Esophagus squamous epithelium (tissue), 5 donors: ENCODE measurements at places on chromosomes 4 and X.
A peak's percentile ranks its signal among the peaks of the same experiment; 100 is the strongest.

DNA sequence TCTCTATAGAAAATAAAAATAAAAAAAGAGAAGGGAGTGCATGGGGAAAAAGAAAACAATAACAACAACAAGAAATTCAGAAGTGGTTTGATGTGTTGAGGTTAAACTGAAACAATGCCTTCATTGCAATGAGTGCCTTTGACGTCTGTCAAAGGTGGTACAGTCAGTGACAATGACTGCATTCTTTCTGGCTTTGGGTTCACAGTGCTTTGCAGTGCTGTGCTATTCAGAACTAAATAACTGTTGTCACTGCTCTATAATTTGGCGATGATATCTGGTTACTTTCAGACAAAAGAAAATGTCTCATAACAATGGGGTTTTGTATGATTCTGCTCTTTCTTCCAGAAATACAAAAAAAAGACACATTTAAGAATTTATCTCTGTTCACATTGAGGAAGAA is 488.6 kb upstream of the MAGEB2 start:
- no peak for DNase-seq

DNA sequence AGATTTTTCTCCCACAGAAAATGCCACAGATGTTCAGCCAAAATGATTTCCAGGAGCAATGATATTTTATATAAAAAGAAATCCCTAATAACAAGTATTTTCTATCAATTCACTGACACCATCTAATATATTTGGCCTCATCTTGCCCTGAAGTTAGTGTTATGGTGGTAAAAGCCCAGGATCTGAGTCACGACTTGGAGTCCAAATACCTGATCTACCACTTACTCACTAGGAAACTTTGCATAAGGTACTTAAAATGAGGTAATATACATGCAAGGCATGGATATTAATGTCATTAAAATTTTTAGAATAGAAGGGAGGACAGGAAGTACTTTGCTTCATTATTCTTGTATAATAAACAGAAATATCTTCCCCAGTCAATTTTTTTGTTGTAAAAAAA is 16.3 kb downstream of the PPP3CA start:
- DNase-seq: no peak

- DNase-seq: no peak
Measured at GRCh38 chr4:56410247-56411062, 23.2 kb upstream of the AASDH start.

GRCh38 chr4:102760645-102761295 is at the start of gene MANBA:
Gene MANBA (minus strand): TSS chr4:102760968. CDS start chr4:102760894, 74 bp downstream.
- DNase-seq: peak; percentile 22

- no peak for DNase-seq
Measured at GRCh38 chr4:5144384-5144783, 93.1 kb downstream of the STK32B start.

GRCh38 chr4:54099748-54100574 is at the start of gene GSX2:
Gene GSX2 (plus strand): TSS chr4:54100163. CDS start chr4:54100345, 182 bp downstream.
- no peak for DNase-seq

- no peak for DNase-seq
Measured at GRCh38 chr4:5888222-5889001, 4.5 kb downstream of the CRMP1 start.
